Naive thymus-derived CD8-positive, alpha-beta T cell (primary cell): ENCODE measurements at places on chromosomes 16 and 17. TPM values are rescaled to one million over a fixed set of nuclear protein-coding genes. Genes with fewer than 3 reads are reported as not detected.
A peak's percentile ranks its signal among the peaks of the same experiment; 100 is the strongest.

CCL7 gene
- not detected for polyA plus RNA-seq

CCL16 gene
- polyA plus RNA-seq, result not detected

KRT36 gene
- not detected for polyA plus RNA-seq

CCDC144A gene
- polyA plus RNA-seq, result 0.42 TPM

TNFRSF17 gene
- 0.20 TPM for polyA plus RNA-seq

- DNase-seq, result peak; percentile 40
These were observed 196.1 kb downstream of the GSG1L start for GRCh38 chr16:27867122-27868110.

GRCh38 chr17:33803686-33804085 lies 451.4 kb upstream of the CCL2 start:
- no peak for DNase-seq

GRCh38 chr17:2150806-2151205 lies 95.9 kb downstream of the HIC1 start:
- DNase-seq, result no peak

GRCh38 chr16:50276326-50276640 lies 9.9 kb downstream of the ADCY7 start:
- no peak for DNase-seq

DNA sequence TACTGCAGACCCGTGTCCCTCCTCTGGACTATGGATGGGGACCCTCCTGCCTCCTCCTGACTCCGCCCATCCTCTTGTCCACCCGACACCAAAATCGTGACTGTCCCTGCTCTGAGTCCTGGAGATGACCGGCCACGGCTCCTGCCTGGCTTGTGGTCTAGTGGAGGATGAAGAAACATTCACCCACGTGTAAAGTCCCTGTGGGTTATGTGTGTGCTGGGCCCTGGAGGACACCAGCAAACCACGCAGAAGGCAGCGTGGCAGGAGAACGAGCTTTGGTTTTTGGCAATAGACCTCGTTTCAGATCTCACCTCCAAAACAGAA lies 11.9 kb downstream of the SPNS2 start:
- DNase-seq, result no peak

- no peak for DNase-seq
These were observed 49.5 kb upstream of the MRPS23 start for GRCh38 chr17:57899391-57899790.

GRCh38 chr16:67447508-67448076 lies 16.7 kb downstream of the HSD11B2 start:
- no peak for DNase-seq

DNA sequence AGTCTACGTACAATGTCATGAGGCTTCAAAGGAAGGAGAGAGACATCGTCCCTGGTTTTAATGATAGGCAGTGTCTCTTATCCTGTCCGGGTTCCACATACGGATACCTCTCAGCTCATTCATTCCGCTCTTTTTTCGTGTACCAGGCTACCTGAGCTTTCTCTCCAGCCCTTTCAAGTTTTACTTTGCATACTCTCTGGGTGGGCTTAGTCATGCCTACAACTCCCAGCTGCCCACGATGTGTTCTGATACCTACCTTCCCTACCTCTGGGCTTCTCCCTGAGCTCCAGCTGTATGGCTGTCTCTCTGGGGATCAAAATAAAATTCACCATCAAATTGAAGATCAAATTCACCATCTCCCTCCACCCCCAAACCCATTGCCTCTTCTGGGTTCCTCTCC lies 354.0 kb upstream of the EEF2KMT start:
- DNase-seq, result no peak
